CD8-positive, alpha-beta T cell (primary cell): ENCODE measurements at places on chromosomes 4 and X.

DNA sequence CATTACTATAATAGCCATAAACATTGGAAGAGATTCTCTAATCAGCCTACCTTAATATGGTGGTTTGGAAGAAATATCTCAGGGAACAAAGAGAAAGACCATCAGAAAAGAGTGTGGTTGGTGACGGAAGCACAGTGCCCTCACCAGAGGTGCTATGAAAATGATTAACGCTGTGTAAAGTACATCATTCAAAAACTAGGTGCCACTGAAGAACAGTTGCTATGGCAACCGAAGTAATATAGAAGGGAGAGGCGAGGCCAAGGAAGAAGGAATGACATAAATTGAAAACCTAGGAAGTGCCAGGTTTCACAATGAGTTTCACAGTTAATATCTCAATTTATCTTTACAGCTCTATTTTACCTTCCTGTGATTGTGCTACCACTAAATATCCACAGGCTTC, 57.0 kb upstream of the ARSJ start:
- DNase-seq: no peak

DNA sequence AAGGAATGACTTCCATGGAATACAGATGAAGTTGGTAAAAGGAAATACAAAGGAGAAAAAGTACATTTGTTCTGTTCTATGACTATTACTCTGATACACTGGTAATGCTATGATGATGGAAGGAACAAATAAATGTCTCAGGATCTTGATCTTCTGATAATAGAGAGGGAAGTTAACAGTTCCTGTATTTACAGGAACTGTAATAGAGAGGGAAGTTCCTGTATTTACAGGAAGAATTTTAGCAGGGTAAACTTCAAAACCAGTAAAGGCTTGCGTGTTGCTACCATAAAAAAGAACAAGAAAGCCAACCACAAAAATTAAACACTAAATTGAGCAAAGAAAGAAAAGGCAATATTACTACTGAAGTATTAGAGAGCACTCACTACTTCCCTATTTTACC, 91.7 kb upstream of the HPGD start:
- no peak for DNase-seq

GRCh38 chr4:89269121-89269666, 38.4 kb downstream of the GPRIN3 start:
- no peak for DNase-seq

GRCh38 chr4:140049024-140049848, 104.7 kb downstream of the MAML3 start:
- DNase-seq: peak; percentile 70

DNA sequence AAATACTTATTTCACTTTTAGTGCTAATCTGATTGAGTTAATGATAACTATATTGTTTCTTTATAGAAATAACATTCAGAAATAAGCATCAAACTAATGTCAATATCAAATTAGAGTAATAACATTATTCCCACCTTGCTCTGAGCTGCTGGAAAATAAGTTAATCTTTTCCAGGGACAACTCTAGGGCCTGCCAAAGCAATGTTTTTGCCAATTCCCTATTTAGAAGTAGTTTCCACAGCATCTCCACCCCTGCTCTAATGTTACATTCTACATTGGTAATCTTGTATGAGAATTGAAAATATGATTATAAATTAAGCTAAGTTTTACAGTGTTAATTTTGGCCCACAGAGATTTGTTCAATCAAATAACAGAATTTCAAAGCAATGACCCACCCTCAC, 68.3 kb downstream of the REELD1 start:
- DNase-seq: no peak
